ENCODE measurements at places on chromosomes 11 and 22. TPM values are rescaled to one million over a fixed set of nuclear protein-coding genes. Genes with fewer than 3 reads are reported as not detected.

The MAP6 gene
- polyA plus RNA-seq: 0.31 TPM

The C22orf42 gene
- polyA plus RNA-seq: 0.49 TPM

The PRR5 gene
- 17.4 TPM for polyA plus RNA-seq

The SLC22A25 gene
- not detected for polyA plus RNA-seq

The DRD4 gene
- 1.8 TPM for polyA plus RNA-seq

The HOATZ gene
- not detected for polyA plus RNA-seq

The HTR3B gene
- polyA plus RNA-seq: not detected
